Esophagus squamous epithelium (tissue), 5 donors: ENCODE measurements at places on chromosomes 7 and 10. TPM values are rescaled to one million over a fixed set of nuclear protein-coding genes. Genes with fewer than 3 reads are reported as not detected.

- no peak overlapping the region for H3K27ac ChIP-seq
- DNase-seq: no peak
- no peaks in the 10 kb centered on the region for H3K4me1 ChIP-seq
- peaks cover 95% of the 10 kb centered on the region for H3K27me3 ChIP-seq
Measured at GRCh38 chr7:1675036-1675671, 5.1 kb downstream of the ELFN1 start.

DNA sequence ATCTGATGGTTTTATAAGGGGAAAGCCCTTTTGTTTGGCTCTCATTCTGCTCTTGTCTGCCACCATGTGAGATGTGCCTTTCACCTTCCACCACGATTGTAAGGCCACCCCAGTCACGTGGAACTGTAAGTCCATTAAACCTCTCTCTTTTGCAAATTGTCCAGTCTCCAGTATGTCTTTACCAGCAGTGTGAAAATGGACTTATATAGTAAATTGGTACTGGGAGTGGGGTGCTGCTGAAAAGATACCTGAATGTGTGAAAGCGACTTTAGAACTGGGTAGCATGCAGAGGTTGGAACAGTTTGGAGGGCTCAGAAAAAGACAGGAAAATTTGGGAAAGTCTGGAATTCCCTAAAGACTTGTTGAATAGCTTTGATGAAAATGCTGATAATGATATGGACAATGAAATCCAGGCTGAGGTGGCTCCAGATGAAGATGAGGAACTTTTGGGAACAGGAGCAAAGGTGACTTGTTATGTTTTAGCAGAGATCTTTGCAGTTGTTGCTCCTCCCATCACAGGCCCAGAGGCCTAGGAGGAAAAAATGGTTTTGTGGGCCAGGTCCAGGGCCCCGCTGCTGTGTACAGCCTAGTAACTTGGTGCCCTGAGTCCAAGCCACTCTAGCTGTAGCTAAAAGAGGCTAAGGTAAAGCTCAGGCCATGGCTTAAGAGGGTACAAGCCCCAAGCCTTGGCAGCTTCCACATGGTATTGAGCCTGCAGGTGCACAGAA, 275.7 kb upstream of the NPSR1 start:
- H3K27ac ChIP-seq: no peak overlapping the region
- H3K27me3 ChIP-seq: no peaks in the 10 kb centered on the region
- no peaks in the 10 kb centered on the region for H3K4me1 ChIP-seq
- no peak overlapping the region for H3K4me3 ChIP-seq
- DNase-seq: no peak

DNA sequence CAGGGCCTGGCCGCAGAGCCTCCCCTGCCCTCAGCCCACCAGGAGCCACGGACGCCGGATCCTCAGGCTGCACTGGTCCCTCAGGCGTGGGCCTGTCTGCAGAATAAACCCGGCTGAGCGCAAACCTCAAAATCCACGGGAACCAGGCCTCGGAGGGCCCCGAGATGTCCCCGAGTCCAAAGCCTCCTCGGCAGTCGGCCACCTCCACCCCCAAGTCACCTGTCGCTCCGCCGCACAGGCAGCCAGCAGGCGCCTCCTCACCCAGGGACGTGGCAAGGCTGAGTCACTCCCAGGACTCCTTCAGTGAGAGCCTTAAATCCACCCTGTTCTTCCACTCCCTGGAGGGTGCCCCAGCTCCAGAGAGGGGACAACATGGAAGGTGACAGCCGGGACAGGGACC, 33.2 kb downstream of the STK32C start:
- no peaks in the 10 kb centered on the region for H3K27me3 ChIP-seq
- no peak overlapping the region for H3K27ac ChIP-seq
- no peaks in the 10 kb centered on the region for H3K36me3 ChIP-seq
- no peak for DNase-seq
- peaks cover 13% of the 10 kb centered on the region for H3K4me1 ChIP-seq
- no peak overlapping the region for H3K4me3 ChIP-seq

DNA sequence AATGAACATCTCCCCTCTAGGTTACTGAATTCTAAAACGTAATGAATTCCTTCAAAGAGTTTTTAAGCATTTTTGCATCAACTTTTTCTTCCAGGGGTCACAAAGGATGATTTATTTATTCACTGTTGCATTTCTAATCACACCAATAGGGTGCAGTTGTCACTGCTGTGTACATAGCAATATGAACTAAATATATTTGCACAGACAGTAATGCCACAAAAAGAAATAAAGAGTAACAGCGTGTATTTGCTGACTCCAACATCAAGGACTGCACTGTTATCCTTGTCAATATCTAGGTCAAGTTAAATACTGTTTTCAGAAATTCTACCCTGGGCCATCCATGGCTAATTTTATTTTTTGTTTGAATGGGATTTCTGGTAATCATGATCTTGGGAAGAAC, 138.0 kb downstream of the FRMD4A start:
- no peaks in the 10 kb centered on the region for H3K27me3 ChIP-seq
- H3K36me3 ChIP-seq: no peaks in the 10 kb centered on the region
- no peak overlapping the region for H3K27ac ChIP-seq
- no peak overlapping the region for H3K4me3 ChIP-seq
- DNase-seq: no peak

- no peak for DNase-seq
- no peak overlapping the region for H3K27ac ChIP-seq
- H3K36me3 ChIP-seq: peaks cover 32% of the 10 kb centered on the region
- H3K4me1 ChIP-seq: no peaks in the 10 kb centered on the region
- H3K27me3 ChIP-seq: no peaks in the 10 kb centered on the region
- H3K4me3 ChIP-seq: no peak overlapping the region
Measured at GRCh38 chr10:35486297-35486990, 118.7 kb upstream of the GJD4 start.

GRCh38 chr7:132193898-132194297, 382.4 kb downstream of the PLXNA4 start:
- H3K4me1 ChIP-seq: no peaks in the 10 kb centered on the region
- no peaks in the 10 kb centered on the region for H3K36me3 ChIP-seq
- H3K4me3 ChIP-seq: no peak overlapping the region
- no peaks in the 10 kb centered on the region for H3K27me3 ChIP-seq

GRCh38 chr10:36188080-36188453, 546.0 kb upstream of the FZD8 start:
- H3K4me3 ChIP-seq: no peak overlapping the region
- no peaks in the 10 kb centered on the region for H3K36me3 ChIP-seq
- no peak overlapping the region for H3K27ac ChIP-seq
- DNase-seq: no peak
- H3K27me3 ChIP-seq: no peaks in the 10 kb centered on the region

GRCh38 chr10:113235508-113235907, 285.5 kb downstream of the TCF7L2 start:
- no peak overlapping the region for H3K27ac ChIP-seq
- no peaks in the 10 kb centered on the region for H3K36me3 ChIP-seq
- H3K4me1 ChIP-seq: no peaks in the 10 kb centered on the region
- H3K27me3 ChIP-seq: no peaks in the 10 kb centered on the region
- no peak for DNase-seq

DNA sequence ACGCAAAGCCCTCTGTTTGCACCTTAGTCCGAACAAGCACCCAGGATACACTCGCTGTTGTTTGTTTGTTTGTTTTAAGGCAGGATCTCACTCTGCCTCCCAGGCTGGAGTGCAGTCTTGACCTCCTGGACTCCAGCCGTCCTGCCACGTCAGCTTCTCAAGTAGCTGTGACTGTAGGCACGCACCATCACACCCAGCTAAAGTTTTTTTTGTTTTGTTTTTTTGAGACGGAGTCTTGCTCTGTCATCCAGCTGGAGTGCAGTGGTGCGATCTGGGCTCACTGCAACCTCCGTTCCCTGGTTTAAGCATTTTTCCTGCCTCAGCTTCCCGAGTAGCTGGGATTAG, 76.8 kb downstream of the CTBP2 start:
- H3K36me3 ChIP-seq: peaks cover 38% of the 10 kb centered on the region
- H3K4me3 ChIP-seq: no peak overlapping the region
- H3K27me3 ChIP-seq: no peaks in the 10 kb centered on the region
- no peak for DNase-seq

GRCh38 chr7:112124061-112124766, 82.0 kb downstream of the DOCK4 start:
- H3K27me3 ChIP-seq: no peaks in the 10 kb centered on the region
- H3K4me3 ChIP-seq: no peak overlapping the region
- no peak for DNase-seq

GRCh38 chr7:45917658-45918057, 3.4 kb downstream of the IGFBP3 start:
- no peak for DNase-seq
- no peaks in the 10 kb centered on the region for H3K27me3 ChIP-seq
- peaks cover 9% of the 10 kb centered on the region for H3K36me3 ChIP-seq
- H3K27ac ChIP-seq: no peak overlapping the region

Gene GIMAP8
- 12.2 TPM for total RNA-seq

Gene KAZALD1
- total RNA-seq: 0.47 TPM

Gene GIMAP7
- total RNA-seq: 18.1 TPM

Gene ITIH5
- 3.4 TPM for total RNA-seq
